D721Med (cell line): ENCODE measurements at places on chromosomes 5 and 9.

DNA sequence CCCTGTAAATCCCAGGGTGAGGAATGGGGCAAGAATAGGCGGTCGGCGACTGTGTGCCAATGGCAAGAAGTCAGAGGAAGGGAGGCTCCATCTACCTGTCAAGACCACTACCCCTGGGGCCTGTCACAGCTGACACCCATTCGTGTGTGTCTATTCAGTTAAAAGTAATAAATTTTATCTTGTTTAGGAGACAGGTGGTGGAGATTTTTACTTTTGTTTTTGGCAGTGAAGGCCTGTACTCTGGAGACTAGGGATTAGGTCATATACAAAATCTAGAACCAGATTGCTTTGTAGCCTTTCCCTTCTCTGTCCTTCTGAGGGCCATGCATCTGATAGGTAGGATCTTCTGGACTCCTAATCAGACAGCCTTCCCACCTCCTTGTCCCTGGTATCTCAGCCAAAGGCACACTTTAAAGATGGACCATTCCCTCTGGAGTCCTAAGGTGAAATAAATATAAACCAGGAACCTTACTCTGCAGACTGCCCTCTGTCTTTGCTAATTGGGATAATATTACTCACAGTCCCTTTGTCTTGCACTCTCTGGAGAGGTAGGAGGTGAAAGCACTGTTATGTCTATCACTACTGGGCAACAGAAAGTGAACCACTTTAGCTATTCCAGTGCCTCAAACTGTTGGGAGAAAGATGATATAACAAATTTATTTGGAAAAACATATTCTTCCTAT is 213.2 kb upstream of the ACTBL2 start:
- DNase-seq = no peak

DNA sequence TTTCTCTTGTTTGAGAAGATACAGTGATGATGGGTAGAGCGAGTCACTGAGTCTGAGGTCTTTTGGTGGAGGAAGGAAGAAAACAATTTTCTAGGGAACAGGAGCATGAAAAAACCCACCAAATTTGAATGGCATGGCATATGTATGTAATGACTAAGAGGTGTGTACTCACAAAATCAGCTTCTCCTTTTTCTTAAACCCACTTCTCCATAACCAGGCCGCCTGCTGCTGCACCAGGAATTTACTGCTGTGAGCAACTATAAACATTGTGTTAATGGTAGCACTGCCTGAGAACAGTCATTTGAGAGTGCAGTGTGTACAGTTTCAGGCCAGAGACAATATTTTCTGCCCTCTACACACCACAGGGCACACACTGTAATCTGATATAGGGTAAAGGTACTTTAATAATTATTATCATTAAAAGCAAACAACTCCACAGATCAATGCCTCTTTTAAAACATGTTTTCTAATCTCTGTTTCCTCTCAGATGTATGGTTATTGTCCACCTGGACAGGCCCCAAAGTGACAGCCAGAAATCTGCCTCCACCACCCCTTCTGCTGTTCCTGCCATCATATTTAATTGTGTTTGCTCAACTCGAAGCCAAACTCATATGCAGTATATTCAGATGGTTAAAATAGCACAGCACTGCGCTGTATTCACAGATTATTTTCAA is 241.6 kb downstream of the KIAA0825 start:
- DNase-seq = no peak

GRCh38 chr5:74185599-74185998 is 454.9 kb downstream of the ENC1 start:
- no peak for DNase-seq

DNA sequence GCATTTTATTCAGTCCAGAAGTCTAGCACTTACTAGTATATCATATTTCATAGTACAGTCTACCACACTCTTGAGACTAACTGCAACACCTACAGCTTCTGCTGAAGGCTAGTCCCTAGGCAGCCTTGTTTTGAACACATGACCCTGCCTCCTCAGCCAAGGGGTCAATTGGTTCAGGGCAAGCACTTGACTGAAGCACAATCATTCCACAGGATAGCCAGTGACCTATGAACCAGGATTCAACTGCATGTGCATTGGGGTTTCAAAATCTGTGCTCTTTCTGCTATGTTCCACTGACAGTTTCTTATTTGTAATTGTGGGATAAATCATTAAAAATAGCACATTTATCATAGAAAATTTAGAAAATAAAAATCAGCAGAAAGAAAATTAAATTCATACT is 186.8 kb downstream of the TMEM161B start:
- DNase-seq = no peak

- no peak for DNase-seq
These were observed 41.3 kb downstream of the EFCAB9 start for GRCh38 chr5:172235132-172235780.

DNA sequence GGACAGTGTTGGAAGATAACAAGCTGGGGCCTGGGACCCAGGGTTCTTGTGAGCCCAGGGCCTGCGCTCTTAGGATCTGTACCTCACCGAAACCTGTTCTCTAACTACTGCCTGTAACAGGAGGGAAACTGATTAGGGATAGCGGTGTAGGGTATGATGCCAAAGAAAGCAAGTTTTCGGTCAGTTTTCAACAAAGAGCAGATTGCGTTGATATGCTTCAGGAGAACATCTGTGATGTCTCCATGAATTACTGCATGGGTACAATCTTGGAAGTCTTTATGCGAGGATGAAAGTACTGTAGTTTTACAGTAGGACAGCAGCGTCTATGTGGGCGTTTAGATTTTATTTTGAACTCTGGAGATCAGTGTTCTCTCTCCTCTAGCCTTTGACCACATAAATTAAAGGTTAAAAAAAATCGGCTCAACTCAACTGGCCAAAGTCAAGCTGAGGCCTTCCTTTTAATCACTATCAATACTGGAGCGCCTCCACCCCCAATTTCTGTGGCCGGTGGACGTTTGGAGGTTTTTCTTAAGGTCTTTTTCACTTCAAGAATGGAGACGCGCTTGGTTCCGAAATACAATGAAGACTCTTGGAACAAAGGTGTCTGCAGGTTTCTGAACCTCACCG is 3.0 kb downstream of the NFIL3 start:
- no peak for DNase-seq

DNA sequence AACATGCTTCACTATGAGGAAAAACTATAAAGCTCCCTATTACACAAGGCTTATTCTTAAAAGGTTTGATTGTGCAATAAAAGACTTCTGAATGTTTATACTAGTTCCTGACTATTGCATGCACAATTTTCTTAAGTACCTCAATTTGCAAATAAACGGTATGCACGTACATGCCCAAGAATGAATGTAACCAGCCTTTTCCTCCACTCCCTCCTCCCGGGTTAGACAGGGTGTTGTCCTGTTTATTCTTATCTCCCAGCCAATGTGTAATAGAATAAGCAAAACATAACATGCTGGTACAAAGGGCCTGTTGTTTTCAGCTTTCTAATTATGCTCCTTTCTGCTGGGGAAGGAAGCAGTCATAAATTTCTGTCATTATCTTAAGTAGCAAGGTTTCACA is 79.1 kb downstream of the AOPEP start:
- DNase-seq = no peak
